ENCODE measurements at places on chromosomes 1 and 21. TPM values are rescaled to one million over a fixed set of nuclear protein-coding genes. Genes with fewer than 3 reads are reported as not detected.

DNA sequence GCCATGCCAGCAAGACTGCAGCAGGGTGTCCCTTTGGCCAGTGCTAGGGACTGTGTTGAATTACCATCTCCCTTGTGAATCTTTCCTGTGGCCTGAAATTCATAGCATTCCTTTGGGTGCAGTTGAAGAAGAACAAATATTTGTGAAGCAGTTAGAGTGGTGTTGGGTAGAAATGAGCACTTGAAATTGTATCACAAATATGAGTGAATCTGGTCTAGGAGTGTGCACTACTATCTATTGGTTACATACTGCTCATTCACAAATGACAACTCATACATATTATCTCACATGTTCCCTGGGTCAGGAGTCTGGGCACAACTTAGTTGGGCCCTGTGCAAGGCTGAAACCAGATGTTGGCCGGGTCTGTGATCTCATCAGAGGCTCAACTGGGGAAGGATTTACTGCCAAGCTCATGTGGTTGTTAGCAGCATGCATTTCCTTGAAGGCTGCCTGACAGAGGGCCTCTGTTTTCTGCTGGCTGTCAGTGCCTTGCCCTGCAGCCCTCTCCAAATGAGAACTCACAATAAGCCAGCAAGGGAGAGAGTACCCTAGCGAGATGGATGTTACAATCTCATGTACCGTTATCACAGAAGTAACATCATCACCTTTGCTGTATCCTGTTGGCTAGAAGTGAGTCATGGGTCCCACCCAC is 23.8 kb downstream of the AJAP1 start:
- ATAC-seq: no peak

DNA sequence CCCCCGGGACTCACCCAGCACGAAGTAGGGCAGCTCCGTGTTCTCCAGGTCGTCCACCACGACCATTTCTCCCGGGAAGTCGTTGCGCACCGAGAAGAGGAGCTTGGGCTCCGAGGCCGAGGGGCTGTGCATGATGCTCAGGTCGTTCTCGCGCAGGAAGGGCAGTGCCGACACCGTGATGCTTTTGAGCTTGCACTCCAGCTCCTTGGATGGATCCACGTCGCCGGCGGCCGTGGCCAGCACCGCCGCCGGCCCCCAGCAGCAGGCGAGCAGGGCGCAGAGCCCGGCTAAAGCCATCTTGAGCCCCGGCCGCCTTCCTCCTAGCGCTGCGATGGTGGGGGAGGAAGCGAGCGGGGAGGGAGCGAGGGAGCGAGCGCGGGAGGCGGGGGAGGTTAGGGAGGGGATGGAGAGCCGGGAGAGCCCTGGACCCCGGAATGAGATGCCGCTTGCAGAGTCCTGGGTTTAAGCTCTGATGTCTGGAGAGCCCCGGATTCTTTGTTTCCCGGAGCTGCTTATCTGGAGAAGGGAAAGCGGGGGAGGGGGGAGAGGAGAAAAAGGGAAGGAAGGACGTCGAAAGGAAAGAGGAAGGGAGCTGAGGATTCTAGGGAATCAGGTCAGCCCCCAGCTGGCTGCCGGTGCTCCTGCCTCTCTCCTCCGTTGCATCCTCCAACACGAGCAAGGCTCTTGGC is at the start of gene ASTN1:
TSS of gene ASTN1 (minus strand) at position 333 of the 689 bp plus-strand sequence. CDS start at position 297, 36 bp downstream.
- ATAC-seq: peak; percentile 27

GRCh38 chr1:23719162-23719820 is 24.0 kb upstream of the ELOA start:
- no peak for ATAC-seq

- peak; percentile 32 for ATAC-seq
Measured at GRCh38 chr1:15870421-15870820, 22.9 kb downstream of the SPEN start.

The NOS1AP gene
- 0.61 TPM for total RNA-seq

DNA sequence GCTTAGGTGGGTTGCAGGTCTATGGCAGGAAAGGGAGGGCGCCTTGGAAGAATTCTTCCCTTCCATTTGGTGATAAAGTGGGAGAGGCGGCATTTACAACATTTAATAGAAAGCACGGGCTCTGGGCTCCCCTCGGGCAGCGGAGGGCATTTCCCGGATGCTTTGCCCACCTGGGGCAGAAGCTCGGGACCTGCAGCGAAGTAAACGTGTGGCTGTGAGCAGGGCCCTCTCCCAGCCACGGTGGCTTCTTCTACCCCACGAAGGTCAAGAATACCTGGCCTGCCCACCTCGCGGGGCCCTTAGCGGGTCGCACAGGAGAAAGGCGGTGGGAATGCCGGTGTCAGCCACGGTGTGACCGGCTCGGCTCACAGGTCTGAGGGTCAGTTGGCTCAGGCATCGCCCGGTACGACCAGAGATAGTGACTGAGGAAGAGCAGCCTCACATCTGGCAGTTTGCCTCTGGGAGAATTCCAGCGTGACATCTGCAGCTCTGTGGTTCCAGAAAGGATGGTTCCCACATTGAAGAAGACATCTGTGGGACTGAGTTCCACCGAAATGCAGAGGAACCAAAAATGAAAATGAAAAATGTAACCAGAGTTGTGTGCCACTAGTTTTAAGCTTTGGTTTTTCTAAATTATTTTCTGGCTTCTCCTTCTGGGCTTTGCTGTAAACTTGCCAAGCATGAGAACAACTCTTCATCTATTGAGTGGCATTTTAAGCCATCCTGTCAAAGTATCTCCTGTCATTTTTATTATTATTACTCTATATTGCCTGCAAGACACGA is 720 bp upstream of the F3 start:
- peak; percentile 23 for ATAC-seq

The GJA4 gene
- total RNA-seq: 0.79 TPM

DNA sequence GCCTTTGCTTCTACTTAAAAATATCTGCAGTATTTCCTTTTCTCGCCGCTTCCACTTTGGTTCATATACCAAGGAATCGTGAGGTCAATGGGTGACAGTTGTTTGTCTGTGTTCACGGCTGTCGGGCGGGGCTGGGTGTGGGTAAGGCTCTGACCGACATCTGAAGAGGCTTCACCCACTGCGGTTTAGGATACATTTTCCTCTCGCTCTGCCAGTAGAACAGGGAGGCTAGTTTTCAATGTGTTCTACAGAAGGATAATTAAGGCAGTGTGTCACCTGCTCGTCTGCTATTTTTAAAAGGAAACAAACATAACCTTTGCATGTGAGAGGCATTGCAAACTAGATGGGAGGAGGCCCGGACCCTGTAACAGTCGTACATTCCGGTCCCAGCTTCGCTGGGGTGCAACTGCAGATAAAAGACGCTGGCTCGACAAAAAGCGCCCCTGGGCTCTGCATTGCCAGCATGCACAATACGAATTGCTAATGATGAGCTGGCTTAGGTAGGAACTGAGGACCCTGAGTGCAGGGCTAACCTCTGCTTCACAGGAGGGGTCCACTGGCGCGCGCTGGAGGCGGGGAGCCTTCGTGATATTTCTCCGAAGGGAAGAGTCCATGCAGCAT is 8.5 kb upstream of the ERG start:
- ATAC-seq: no peak

The PROX1 gene
- total RNA-seq: 0.15 TPM

DNA sequence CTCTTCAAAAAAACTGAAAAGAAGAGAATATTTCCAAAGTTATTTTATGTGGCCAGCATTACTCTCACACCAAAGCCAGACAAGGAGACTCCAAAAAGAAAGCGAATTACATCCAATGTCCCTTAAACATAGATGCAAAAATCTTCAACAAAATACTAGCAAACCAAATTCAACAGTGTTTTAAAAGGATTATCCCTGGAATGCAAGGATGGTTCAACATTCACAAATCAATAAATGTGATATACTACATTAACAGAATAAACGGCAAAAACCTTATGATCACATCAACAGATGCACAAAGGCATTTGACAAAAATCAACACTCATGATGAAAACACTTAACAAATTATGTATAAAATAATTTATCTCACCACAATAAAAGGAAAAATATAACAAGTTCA is 207.8 kb downstream of the DENND1B start:
- no peak for ATAC-seq

The CATSPERE gene
- total RNA-seq: 0.67 TPM

GRCh38 chr1:7885513-7886404 is 32.9 kb upstream of the UTS2 start:
- ATAC-seq: no peak

The TLCD4 gene
- total RNA-seq: 1.2 TPM

GRCh38 chr1:96749618-96750017 is 28.0 kb downstream of the PTBP2 start:
- ATAC-seq: no peak

- no peak for ATAC-seq
Measured at GRCh38 chr21:14114251-14114650, 96.5 kb downstream of the LIPI start.

DNA sequence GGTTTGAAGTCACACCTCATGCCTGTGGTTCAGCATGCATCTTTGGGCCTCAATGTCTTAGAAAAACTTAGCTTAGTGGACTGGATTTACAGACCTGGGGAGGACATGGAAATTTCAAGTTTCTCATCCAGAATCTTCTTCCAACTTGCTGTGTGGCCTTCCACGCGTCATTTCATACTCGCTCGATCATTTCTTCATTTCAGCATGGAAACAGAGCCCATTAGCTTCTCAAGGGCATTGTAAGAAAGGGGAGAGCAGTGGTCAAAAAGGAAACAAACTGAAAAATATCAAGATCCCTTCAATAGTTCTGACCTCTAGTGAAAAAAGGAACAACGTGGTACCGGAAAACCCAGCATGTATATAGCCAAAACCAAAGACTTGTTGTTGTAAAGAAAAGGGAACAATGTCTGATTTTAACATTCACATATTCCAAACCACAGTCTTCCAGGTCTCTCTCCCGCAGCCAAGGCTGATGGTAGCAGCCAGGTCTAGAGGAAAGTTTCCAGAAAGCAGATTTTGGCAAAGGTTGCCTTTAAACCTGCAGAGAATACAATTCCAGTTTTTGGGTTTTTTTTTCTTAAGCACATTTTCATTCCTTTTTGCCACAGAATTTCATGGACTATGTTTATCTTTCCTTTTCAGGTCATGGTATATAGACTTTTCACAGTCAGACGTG is 97.0 kb upstream of the CDC42BPA start:
- ATAC-seq: no peak

The LCE1A gene
- not detected for total RNA-seq
